ENCODE measurements at places on chromosomes 4 and X.

DNA sequence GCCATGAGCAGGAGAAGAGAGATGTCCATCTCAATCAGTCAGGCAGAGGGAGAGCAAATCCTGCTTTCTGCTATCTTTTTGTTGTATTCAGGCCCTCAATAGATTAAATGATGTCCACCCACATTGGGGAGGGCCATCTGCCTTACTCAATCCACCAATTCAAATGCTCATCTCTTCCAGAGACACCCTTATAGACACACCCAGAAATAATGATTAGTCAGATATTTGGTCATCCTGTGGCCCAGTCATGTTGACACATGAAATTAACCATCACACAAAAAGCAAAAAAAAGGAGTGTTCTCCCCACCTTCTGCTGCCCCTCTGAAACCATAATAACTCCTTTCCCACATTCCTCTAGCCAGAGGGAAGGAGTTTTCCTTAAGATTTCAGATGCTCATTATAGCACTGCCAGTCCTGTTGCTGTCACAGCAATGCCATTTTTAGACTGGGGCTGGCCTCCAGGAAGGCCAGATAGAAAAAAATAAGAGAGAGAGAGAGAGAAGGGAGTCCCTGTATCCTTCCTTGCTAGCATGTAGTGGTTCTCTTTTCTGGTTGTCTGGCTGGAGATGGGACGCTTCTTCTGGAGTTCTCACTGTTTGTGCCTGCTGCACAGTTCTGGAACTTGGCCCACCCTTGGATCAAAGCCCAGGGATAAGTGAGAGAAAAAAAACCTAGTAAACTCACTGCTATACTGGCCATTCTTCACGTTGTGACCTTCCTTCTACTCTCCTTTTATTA is 177.7 kb downstream of the RBM46 start:
- DNase-seq: peak; percentile 3

GRCh38 chr4:128560754-128561495 is 248.6 kb upstream of the JADE1 start:
- DNase-seq: no peak

DNA sequence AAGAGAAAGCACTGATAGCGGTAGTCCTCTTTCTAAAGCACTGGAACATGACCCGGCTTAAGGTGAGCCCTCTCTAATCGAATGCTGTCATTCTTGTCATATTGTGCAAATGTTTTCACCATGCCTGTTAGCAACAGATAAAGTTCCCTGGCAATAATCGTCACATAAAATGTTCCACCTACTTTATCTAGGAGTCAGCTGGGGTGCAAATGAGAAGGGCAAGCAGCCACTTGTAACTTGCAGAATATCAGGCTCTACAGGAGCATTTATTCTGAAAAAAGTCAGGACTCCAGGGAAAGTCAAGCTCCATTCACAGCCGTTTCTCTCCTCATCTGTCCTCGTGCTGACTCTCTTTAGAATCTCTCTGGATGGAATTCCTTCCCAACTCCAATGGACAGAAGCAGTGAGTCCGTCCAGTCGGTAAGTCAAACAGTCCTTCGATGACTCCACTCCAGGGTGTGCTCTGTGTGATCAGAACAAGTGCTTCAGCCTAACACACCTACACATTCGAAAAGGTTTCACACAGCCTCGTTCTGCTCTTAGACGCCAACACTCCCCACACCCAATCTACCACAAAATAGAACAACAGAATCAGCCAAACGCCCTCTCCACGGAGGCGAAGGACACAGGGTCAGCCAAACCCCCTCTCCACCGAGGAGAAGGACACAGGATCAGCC is 101.7 kb upstream of the FRG1 start:
- DNase-seq: no peak

DNA sequence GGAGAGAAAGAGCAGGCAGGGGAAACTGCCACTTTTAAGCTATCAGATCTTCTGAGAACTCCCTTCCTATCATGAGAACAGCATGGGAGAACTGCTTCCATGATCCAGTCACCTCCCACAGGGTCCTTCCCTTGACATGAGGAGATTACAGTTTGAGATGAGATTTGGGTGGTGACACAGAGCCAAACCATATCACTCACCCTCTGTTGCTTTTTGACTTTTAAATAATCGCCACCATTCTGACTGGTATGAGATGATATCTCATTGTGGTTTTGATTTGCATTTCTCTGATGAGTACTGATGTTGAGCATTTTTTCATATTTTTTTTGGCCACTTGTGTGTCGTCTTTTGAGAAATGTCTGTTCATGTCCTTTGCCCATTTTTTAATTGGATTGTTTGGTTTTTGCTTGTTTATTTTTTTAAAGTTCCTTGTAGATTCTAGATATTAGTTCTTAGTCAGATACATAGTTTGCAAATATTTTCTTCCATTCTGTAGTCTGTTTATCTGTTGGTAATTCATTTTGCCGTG is 6.5 kb upstream of the PAQR3 start:
- peak; percentile 4 for DNase-seq

DNA sequence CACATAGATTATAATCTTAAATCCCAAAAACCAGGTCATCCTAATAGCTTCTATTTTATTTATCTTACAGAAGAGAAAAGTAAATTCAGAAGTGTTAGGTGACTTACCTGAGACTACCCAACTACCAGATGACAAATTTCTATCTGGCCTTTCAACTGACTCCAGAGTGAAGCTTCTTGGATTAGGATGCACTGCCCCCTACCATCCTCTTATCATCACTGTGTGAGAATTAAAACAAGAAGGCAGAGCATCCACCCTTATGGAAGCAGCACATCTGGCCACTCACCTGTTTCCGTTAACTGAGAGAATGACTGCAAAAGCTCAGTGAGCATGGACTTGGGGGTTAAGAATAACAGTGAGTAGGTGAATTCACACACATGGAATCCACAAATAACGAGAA is 502.6 kb upstream of the TECRL start:
- no peak for DNase-seq

DNA sequence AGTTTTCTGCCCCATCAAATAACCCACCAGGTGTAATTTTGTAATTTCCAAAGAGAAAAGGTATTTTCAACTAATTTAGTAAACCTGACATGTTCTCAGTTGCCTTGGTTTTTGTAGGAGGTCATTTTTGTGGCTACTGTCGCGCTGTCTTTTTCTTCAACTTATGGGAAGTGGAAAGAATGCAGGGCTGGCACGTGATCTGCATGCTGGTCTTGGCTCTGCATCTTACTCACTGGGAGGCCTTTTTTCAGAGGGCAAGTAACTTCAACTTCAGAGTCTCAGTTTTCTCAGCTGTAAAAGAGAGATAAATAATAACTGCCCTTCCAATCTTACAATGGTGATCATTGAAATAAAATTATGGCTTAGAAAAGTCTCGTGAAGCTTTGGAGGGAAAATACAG is 109.9 kb upstream of the SMIM10 start:
- DNase-seq: peak; percentile 64

DNA sequence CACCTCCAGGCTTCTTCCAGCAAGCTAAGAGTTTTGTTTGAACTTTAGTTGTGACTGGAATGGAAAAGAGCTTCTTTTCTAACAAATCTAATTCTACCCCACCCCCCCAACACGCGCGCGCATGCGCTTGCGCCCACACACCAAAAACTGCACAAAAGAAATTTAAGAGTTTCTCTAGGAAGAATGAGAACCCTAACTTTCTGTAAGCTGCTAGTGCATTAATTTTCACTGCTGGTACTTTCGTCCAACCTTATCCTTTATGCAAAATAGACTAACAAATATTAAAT is 9.0 kb upstream of the INTU start:
- DNase-seq: peak; percentile 34

- DNase-seq: peak; percentile 84
Measured at GRCh38 chr4:76570141-76570973, 135.3 kb downstream of the SHROOM3 start.

GRCh38 chr4:154132406-154132805 is 343.5 kb upstream of the SFRP2 start:
- peak; percentile 12 for DNase-seq

GRCh38 chr4:150402871-150403272 is 179.1 kb upstream of the MAB21L2 start:
- DNase-seq: peak; percentile 42

DNA sequence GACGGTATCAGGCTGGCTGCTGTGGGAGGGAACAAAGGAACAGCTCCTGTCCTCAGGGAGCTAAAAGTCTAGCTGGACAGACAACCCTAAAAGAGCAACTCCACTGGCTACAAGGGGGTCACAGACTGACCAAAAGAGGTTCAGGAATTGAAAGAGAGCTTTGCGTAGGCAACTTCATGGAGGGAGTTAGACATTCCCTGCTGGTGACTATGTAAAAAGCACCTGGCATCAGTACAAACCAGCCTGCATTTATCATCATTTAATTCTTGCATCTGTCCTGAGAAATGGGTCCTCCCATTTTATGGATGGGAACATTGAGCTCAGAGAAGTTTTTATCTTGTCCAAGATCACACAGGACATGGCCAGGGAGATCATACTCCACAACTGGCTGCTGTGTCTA is 1.4 kb upstream of the LGI2 start:
- peak; percentile 8 for DNase-seq

DNA sequence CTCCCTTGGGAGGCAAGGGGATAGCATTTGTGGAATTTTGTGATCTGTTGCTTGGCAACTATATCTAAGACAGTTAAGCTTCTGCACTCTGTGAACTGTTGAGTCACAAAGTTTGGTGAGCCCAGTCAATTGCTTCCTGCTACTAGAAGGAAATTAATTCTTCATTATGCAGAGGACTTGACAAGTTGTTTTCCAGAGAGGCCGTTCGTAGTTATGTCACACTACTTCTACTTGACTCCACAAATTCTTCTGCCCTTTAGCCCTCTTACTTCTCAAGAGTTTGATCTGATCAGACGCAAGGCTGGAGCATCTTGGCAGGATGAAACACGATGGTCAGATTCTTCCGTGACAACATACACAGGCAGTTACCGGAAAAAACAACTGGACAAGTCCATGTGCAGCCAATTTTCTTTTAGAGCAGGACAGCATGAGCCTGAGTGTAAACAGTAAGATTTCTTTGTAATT is at the start of gene C4orf51:
Gene C4orf51 (plus strand): TSS at position 156 of the 465 bp plus-strand sequence. CDS start 58 bp downstream, at position 214.
- DNase-seq: peak; percentile 86

- peak; percentile 76 for DNase-seq
Measured at GRCh38 chr4:109078724-109079123, 223.7 kb downstream of the COL25A1 start.

- peak; percentile 46 for DNase-seq
Measured at GRCh38 chrX:413322-414201, 26.9 kb upstream of the PPP2R3B start.

DNA sequence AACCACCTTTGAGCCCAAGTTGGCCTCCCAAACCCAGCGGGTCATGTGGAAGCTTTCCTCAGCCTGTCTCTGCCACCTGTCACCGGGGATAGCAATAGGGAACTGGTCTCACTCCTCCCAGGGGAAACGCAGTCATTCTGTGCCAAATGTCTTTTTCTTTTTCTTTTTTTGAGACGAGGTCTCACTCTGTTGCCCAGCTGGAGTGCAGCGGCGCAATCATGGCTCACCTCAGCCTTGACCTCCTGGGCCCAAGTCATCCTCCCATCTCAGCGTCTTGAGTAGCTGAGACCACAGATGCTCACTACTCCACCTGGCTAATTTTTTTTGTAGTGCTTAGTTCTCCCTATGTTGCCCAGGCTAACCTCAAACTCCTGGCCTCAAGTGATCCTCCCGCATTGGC is 40.3 kb downstream of the MED28 start:
- DNase-seq: no peak
